ENCODE measurements at places on chromosomes 16 and 17.

GRCh38 chr17:29559640-29560039 is 7.2 kb downstream of the ABHD15 start:
- peaks cover 9% of the 10 kb centered on the region for H3K4me1 ChIP-seq
- H3K4me3 ChIP-seq, result no peak overlapping the region
- H3K36me3 ChIP-seq, result no peaks in the 10 kb centered on the region

GRCh38 chr17:45302649-45303173 is 14.1 kb downstream of the MAP3K14 start:
- H3K36me3 ChIP-seq, result peaks cover 10% of the 10 kb centered on the region
- H3K27me3 ChIP-seq, result no peaks in the 10 kb centered on the region
- no peak overlapping the region for H3K4me3 ChIP-seq
- DNase-seq, result no peak
- no peak overlapping the region for H3K27ac ChIP-seq

DNA sequence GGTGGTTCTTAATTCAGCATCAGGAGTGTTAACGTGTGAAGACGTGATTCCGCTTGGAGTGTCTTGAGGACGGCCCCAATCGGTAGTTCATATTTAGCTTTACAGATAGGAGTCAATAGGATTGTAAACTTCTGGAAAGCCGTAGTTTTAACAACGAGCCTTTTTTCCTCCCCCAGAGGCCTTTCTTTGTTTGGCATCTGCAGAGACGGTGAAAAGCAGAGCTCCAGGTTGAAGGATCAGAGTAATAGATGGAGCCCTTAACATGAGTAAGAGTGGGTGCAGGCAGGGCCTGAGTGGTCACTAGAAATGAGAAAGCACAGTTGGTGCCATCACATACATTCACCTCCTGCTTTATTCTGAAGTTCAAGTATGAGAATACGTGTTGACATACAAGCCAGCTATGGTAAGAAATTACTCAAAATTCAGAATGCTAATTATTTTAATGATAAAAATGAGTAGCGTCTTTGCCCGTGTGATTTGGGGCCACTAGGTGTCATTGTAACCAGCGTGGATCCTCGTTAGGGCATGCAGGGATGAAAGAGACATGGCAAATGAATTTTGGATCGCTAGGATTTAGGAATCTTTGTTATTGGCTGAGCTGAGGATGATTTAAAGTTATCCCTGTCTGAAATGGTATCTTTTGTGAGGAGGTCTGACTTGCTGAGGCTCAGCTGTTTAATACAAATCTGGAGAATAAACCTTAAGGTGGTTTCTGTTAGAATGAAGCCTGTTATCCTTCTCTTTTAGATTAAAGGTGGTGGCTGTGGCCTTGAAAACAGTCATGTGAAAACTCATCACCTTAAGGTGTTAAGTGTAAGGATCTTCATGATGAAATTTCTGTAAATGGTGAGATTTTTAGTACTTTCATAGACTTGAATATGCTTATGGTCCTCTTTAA is 18.6 kb downstream of the PRCD start:
- H3K36me3 ChIP-seq, result peaks cover 10% of the 10 kb centered on the region
- DNase-seq, result no peak
- no peaks in the 10 kb centered on the region for H3K27me3 ChIP-seq
- peak overlapping the region; percentile 96 for H3K27ac ChIP-seq
- H3K4me1 ChIP-seq, result peaks cover 39% of the 10 kb centered on the region

DNA sequence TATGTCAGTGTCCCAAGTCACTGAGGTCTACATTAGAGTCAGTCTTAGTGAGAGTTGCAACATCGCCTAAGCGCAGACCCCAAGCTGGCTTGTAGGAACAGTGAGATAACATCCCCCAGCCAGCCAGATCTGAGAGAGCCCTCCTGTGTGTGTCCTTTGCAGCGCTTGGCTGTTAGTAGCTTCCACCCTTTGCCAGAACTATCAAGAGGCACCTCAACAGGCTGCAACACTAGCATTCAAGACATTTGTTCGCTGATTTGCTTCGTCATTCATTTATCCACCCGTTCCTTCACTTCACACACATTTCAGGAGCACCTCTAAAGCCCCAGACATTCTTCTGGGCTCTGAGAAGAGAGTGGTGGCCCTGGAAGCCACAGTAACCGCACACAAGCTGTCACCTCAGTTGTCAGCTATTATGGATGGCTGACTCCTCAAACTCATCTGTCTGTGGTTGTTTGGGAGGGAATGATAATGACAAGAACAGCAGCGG is 289.6 kb downstream of the WWOX start:
- no peak overlapping the region for H3K27ac ChIP-seq
- no peaks in the 10 kb centered on the region for H3K36me3 ChIP-seq
- H3K4me1 ChIP-seq, result no peaks in the 10 kb centered on the region
- H3K27me3 ChIP-seq, result no peaks in the 10 kb centered on the region

GRCh38 chr16:54976651-54977200 is 46.1 kb downstream of the IRX5 start:
- H3K27me3 ChIP-seq, result no peaks in the 10 kb centered on the region
- no peak overlapping the region for H3K4me3 ChIP-seq
- H3K27ac ChIP-seq, result no peak overlapping the region
- H3K36me3 ChIP-seq, result no peaks in the 10 kb centered on the region
- no peak for DNase-seq

DNA sequence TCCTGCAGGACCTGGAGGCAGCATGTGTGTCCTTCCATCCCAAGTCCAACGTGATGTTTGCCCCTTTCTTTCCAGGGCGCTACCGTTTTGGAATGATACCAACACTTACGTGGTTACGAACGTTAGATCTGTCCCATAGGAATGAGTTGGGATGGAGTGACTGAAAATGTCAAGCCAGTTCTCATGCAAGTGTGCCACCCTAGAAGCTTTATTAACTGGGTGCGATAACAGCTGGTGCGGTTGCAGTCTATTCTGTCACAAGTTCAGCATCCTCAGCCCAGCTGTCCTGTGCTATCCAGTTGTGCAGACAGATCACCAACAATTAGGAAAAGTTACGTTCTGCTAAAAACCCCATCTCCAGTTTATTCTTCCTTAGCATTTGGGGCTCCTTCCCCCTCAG is 52.5 kb downstream of the BANP start:
- H3K36me3 ChIP-seq, result peaks cover 34% of the 10 kb centered on the region
- no peaks in the 10 kb centered on the region for H3K27me3 ChIP-seq
- no peaks in the 10 kb centered on the region for H3K4me1 ChIP-seq
- H3K27ac ChIP-seq, result no peak overlapping the region
- no peak for DNase-seq
- H3K4me3 ChIP-seq, result no peak overlapping the region

- H3K27ac ChIP-seq, result no peak overlapping the region
- H3K27me3 ChIP-seq, result no peaks in the 10 kb centered on the region
- H3K4me3 ChIP-seq, result no peak overlapping the region
These were observed 21.2 kb upstream of the ENGASE start for GRCh38 chr17:79053251-79053925.

- DNase-seq, result no peak
- H3K4me3 ChIP-seq, result no peak overlapping the region
- H3K27me3 ChIP-seq, result no peaks in the 10 kb centered on the region
- H3K27ac ChIP-seq, result no peak overlapping the region
- no peaks in the 10 kb centered on the region for H3K4me1 ChIP-seq
These were observed 61.9 kb downstream of the ZFHX3 start for GRCh38 chr16:72985995-72986394.

- no peak overlapping the region for H3K27ac ChIP-seq
- H3K4me3 ChIP-seq, result no peak overlapping the region
- no peaks in the 10 kb centered on the region for H3K4me1 ChIP-seq
- H3K36me3 ChIP-seq, result peaks cover 43% of the 10 kb centered on the region
These were observed 31.9 kb downstream of the PDIA2 start for GRCh38 chr16:314795-315299.

- DNase-seq, result no peak
- H3K27ac ChIP-seq, result no peak overlapping the region
- no peak overlapping the region for H3K4me3 ChIP-seq
These were observed 30.1 kb downstream of the ADAMTS18 start for GRCh38 chr16:77404775-77405174.

GRCh38 chr17:35616536-35616935 is 29.4 kb downstream of the AP2B1 start:
- H3K36me3 ChIP-seq, result peaks cover 6% of the 10 kb centered on the region
- no peak overlapping the region for H3K4me3 ChIP-seq
- H3K4me1 ChIP-seq, result no peaks in the 10 kb centered on the region
- H3K27me3 ChIP-seq, result no peaks in the 10 kb centered on the region
- no peak overlapping the region for H3K27ac ChIP-seq

DNA sequence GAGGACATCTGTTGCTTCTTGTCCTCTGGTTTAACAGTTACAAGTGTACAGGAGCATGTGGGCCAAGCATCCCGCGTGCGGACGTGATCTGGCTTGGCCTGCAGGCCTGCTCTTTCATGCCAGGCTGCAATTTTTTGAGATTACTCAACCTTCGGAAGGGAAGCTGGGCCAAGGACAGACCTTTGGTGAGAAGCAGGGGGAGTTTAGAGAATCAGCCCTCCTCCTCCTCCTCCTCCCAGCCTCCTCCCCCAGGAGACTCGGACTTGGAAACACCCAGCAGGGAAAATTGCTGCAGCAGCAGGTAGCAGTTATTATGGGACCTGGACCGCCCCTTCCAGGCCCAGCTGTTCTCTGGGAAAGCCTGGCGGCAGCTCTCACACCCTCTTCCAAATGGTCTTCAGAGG is 5.1 kb upstream of the KLHL36 start:
- H3K36me3 ChIP-seq, result no peaks in the 10 kb centered on the region
- H3K27ac ChIP-seq, result no peak overlapping the region
- H3K4me1 ChIP-seq, result peaks cover 21% of the 10 kb centered on the region
- H3K4me3 ChIP-seq, result no peak overlapping the region

DNA sequence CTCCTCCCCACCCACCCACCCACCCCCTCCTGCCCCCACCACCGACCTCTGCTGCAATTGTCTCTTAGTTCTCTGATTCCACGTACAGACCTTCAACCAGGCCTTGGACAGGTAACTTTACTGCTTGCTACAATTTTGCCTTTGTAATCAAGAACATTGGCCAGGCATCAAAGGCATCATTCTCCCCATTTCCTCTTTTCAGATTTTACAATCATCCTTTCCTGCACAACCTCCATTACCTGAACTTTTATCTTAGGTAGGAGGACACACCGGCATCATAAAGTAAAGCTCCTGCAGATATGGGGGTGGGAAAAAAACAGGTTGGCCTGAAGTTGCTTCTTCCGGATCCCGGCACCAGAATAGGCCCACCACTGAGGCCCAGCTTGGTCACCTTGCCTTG is 25.7 kb upstream of the SUPT4H1 start:
- DNase-seq, result no peak
- H3K4me1 ChIP-seq, result peaks cover 16% of the 10 kb centered on the region
- no peaks in the 10 kb centered on the region for H3K36me3 ChIP-seq
- H3K27ac ChIP-seq, result no peak overlapping the region

DNA sequence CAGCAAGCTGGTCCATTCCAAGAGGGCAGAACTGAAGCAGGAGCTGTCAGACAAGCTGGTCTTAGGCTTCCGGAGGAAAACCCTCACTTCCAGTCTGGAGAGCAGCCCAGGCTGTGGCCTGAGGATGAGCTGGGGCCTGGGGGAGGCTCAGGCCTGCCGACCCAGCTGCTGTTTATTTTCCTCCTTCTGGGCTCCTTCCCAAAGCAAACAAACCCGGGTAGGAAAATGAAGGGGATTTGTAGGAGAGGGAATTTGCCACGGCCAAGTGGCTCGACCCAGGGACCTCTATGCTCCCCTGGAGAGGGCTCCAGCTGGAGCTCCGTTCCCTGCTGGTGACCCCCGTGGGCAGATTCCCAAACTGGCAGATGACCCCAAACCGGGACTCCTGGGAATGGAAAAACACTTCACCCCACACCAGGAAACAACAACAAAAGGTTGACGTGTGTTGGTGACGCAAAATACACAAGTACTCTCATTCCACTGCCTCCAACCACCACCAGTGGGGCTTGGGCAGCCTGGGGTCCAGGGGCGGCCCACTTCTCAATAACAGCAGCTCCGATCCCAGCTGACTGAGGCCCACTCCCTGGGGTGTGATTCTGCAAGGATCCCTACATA is 8.8 kb downstream of the JUP start:
- H3K36me3 ChIP-seq, result no peaks in the 10 kb centered on the region
- no peak for DNase-seq
- H3K4me1 ChIP-seq, result no peaks in the 10 kb centered on the region
- H3K27ac ChIP-seq, result no peak overlapping the region
- no peaks in the 10 kb centered on the region for H3K27me3 ChIP-seq

DNA sequence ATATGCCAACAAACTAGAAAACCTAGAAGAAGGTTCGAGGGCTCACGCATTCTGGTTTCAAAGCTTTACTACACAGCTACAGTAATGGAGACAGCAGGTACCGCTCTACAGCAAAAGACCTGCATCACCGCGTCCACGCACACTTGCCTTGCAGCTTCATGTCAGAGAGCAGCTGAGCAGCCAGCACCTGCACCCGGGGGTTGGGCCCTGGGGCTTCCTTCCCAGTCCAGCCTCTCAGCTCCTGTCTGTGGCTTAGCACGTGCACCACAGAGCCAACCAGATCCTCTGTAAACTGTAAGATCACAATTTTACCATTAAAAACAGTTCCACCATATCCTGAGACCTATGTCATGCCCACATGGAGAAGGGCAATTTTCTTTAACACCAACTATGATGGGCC is 15.3 kb downstream of the MEAK7 start:
- DNase-seq, result no peak
- no peak overlapping the region for H3K4me3 ChIP-seq
- peaks cover 18% of the 10 kb centered on the region for H3K36me3 ChIP-seq
- H3K4me1 ChIP-seq, result no peaks in the 10 kb centered on the region
- H3K27ac ChIP-seq, result no peak overlapping the region
- no peaks in the 10 kb centered on the region for H3K27me3 ChIP-seq
